Prostate gland (tissue), 2 donors: ENCODE measurements at places on chromosomes 5 and 9.

GRCh38 chr5:132469380-132470009 lies 21.1 kb downstream of the IRF1 start:
- no peak for DNase-seq

DNA sequence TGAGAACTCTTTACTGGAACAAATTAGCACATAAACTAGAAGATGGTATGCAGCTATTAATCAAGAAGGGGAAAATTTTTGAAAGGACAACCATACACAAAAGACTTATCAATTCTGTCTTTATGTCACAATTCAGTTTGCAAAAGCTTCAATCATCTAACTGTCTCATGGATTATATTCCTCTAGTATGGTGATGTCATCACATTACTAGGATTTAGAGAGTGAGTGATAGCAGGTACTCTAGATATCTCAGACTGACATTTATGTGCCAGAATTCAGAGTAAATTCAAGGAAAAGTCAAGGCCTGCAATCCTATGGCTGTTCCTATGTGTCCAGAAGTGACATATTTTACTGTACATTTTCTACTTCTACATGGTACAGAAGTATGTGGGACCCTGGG lies 318.9 kb upstream of the GRAMD2B start:
- DNase-seq: no peak

- no peak for DNase-seq
Measured at GRCh38 chr9:70772601-70773000, 348.8 kb downstream of the TRPM3 start.

- no peak for DNase-seq
Measured at GRCh38 chr5:162888268-162888667, 549.1 kb upstream of the CCNG1 start.

DNA sequence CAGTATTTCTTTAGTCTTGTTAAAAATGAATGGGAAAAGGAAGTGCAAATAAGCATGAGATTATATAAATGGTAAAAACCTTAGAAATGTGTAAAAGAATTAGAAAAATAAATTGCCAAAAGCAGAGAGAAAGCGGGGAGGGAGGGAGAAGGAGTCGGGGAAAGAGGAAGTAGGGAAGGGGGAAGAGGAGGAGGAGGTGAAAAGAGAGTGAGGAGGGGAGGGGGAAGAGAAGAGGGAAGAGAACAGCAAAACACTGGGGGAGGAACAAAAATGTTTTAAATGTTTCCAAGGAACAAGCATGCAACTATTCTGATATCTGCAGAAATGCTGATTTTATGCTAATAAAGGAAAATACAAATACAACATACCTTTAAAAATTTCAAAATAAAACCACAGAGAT lies 317.5 kb downstream of the PIK3R1 start:
- DNase-seq: no peak

- DNase-seq: no peak
Measured at GRCh38 chr5:177133853-177134696, 502 bp downstream of the NSD1 start.

GRCh38 chr9:77013932-77014596 lies 5.4 kb upstream of the FOXB2 start:
- DNase-seq: no peak

DNA sequence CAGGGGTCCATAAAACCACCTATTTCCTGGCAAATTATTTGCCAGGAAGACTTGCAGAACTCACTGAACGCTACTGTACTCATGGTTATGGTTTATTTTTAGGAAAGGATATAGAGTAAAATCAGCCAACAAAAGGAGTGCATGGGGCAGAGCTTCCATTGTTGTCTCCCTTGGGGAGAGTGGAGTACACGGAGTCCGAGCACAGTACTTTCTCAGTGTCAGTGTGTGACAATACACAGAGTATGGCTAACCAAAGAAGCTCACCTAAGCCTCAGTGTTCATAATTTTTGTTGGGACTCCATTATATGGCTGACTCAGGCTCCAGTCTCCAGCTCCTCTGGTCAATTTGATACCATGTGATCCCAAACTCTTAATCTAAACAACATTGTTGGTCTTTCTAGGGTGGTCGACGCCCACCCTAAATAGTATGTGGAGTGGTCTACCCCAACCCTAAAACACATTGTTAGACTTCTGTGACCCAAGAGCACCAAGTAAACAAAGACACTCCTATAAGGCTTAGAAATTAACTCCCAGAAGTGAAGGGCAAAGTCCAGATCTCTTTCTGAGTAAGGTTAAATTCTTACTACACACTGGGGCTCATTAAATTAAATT lies 74.9 kb downstream of the SLC44A1 start:
- no peak for DNase-seq

- DNase-seq: no peak
Measured at GRCh38 chr5:26434688-26435087, 603.7 kb downstream of the CDH9 start.

- no peak for DNase-seq
Measured at GRCh38 chr5:170300361-170301013, 2.9 kb upstream of the LCP2 start.
